Cerebellum (tissue), 4 donors: ENCODE measurements at places on chromosomes 1 and 21. TPM values are rescaled to one million over a fixed set of nuclear protein-coding genes. Genes with fewer than 3 reads are reported as not detected.

DNA sequence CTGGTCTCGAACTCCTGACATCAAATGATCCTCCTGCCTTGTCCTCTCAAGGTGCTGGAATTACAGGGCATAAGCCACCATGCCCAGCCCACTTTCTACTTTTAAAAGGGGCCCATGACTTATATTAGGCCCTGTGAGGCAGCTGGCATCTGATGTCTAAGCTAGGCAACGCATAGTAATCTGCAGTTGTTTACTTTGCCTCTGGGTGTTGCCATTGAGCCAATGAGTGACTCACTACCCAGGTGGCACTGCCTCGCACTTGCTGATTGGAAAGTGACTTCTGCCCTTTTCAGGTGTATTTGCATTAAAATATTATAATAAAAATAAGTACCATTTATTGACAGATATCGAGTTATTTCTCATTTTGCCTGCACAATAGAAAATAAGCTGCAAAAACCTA lies 84.9 kb downstream of the KIF14 start:
- no peak for DNase-seq

DNA sequence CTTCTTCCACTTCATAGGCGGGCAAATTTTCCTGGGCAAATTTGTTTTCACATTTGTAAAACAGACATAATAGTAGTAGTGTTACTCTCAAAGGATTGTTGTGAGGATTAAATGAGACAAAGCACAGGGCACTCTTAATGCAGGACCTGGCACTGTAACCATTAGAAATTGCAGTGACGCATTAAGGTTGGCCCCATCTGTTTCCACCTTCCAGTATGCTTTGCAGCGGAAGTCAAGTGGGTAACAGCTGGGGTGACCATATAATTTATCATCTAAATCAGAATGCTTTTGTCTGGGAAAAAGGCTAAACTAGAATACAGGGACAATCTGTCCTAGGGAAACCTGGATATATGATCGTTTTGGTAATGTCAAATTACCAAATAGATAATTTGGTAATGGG lies 132.5 kb upstream of the CACHD1 start:
- DNase-seq: no peak

GRCh38 chr1:149934356-149934755 lies 2.3 kb downstream of the MTMR11 start:
- DNase-seq: peak; percentile 55

- no peak for DNase-seq
Observed at GRCh38 chr21:27220416-27220815, 253.5 kb upstream of the ADAMTS5 start.

- no peak for DNase-seq
Observed at GRCh38 chr1:153483776-153484175, 23.3 kb upstream of the S100A7 start.

SEMA4A gene
- total RNA-seq: 12.3 TPM

DNA sequence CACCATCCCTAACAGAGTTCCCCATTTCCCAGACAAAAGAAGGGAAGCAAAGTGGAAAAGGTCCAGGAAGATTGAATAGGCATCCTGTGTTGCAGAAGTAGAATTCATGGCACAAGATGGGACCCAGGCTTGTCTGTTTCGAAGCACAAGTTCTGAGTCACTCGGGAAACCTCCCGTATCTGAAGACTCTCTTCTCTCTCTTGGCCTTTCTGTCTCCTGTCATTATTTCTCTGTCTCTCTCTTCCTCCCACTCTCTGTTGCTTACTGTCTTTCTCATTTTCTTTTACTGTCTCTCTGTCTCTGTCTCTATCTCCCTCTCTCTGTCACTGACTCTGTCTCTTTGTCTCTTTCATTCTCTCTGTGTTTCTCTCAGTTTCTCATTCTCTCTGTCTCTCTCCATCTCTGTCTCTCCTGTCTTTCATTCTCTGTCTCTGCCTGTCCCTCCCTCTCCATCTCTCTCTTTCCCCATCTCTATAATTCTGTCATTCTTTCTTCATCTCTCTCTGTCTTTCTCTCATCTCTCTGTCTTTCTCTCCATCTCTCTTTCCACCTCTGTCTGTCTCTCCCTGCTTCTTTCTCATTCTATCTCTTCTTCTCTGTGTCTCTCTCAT lies 23.7 kb downstream of the RNF187 start:
- no peak for DNase-seq

HPCAL4 gene
- 27.9 TPM for total RNA-seq

LMOD1 gene
- 0.64 TPM for total RNA-seq

- DNase-seq: no peak
Observed at GRCh38 chr21:40788635-40789034, 58.3 kb downstream of the DSCAM start.

- no peak for DNase-seq
Observed at GRCh38 chr1:53557369-53557768, 98.2 kb downstream of the DMRTB1 start.

DNA sequence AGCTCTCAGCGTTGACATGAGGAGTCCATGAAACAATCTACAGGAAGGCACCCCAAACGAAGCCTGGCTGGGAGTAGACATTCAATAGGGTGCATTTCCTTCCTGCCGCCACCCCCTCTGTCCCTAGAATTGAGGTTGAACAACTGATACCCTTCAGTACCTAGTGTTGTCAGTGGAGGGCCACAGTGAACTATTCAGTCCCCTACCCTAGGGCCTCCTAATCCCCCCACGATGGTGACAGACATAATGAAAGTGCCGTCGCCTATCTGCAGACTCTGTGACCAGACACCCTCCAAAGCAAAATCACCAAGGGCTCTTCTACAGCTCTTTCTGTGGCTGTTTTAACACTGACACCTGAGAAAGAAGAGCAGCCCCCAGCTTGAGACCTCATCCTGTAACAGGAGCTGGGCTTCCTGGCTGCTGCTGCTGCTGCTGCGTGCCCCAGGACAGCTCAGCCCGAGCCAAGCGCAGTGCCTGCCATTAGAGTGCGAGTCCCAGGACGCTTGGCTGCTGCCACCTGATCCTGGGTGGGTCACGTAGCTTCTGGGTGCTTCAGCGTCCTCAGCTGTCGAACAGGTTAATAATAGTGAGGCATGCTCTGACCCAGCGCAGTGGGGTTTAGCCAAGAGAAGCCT lies 183.0 kb downstream of the ZBTB18 start:
- DNase-seq: no peak
